Trophoblast cell (in vitro differentiated cells and primary cell): ENCODE measurements at places on chromosomes 2 and 18.

- H3K27me3 ChIP-seq, result no peaks in the 10 kb centered on the region
- no peaks in the 10 kb centered on the region for H3K36me3 ChIP-seq
- no peak overlapping the region for H3K4me3 ChIP-seq
- H3K4me1 ChIP-seq, result no peaks in the 10 kb centered on the region
Measured at GRCh38 chr18:23878336-23878900, 136.1 kb upstream of the TTC39C start.

DNA sequence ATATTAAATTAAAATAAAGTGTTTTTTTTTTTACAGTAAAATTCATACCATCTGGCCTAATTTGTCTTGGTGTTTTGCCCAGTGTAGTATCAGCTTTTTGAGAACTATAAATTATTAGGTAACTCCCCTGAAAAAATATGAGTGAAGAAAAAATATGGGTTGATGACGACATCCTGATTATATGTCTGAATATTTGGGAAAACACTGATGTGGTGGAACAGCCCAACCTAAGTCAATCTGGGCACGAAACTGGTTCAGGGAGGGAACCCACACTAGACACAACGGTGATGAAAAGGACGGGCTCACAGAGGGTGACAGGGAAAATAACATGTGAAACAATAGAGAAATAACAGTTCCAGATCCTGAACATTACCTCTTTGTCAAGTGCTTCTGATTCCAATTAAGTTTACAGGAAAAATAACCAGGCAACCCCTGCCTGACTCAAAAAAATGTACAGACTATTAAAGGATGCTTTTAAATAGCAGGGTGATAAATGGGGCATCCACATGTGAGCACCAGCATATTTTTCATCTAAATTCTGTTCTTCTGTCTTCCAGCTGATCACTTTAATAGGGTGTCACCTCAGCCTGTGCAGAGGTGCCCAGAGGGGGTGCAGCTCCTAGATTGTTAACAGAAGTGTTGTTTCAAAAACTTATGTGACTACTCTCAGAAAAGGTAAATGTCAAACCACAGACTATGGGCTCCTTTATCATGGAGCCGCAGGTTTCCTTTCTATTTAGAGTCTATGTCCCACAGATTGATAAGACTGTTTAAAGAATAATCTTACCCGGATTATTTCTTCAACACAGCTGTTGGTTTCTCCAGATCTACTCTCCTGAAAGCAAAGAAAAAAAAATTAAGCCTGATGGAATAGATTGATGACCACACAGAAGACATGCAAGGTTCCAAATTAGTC is 305.4 kb downstream of the AFF3 start:
- no peak for DNase-seq
- no peak overlapping the region for H3K4me3 ChIP-seq
- H3K4me1 ChIP-seq, result no peaks in the 10 kb centered on the region
- no peak overlapping the region for H3K27ac ChIP-seq
- no peaks in the 10 kb centered on the region for H3K36me3 ChIP-seq
- H3K27me3 ChIP-seq, result no peaks in the 10 kb centered on the region

DNA sequence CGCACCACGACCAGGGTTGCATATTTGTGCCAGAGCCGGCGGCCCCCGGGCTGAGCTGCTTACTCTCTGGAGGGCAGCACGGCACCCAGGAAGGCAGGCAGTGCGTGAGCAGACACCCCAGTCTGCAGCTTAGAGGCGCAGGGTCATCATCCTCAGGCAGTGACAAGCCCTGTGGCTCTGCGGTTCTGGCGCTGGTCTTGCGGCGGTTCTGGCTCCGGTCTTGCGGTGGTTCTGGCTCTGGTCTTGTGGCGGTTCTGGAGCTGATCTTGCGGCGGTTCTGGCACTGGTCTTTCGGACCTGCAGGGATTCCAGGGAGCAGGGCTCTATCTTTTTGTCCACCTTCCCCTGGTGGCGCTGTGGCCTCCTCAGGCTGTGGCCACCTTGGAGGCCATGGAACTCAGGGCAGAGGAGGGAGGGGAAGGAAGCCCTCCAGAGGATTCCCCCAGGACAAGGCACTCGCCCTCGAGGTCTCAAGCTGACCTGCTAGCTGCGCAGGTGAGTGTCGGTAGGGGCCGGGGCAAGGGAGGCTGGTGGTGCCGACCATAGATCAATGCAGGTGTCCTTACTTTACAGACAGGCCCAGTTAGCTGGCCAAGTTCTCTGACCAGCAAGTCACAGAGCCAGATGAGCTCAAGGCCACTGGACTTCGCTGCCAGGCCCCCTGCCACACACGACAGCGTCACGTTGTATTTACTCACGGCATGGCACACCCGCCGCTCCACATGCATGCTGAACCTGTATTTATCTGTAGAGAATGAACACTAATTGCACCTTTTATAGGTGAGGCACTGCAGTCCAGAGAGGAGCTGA is 14.9 kb downstream of the ESPNL start:
- H3K36me3 ChIP-seq, result no peaks in the 10 kb centered on the region
- no peaks in the 10 kb centered on the region for H3K27me3 ChIP-seq
- H3K4me3 ChIP-seq, result no peak overlapping the region

DNA sequence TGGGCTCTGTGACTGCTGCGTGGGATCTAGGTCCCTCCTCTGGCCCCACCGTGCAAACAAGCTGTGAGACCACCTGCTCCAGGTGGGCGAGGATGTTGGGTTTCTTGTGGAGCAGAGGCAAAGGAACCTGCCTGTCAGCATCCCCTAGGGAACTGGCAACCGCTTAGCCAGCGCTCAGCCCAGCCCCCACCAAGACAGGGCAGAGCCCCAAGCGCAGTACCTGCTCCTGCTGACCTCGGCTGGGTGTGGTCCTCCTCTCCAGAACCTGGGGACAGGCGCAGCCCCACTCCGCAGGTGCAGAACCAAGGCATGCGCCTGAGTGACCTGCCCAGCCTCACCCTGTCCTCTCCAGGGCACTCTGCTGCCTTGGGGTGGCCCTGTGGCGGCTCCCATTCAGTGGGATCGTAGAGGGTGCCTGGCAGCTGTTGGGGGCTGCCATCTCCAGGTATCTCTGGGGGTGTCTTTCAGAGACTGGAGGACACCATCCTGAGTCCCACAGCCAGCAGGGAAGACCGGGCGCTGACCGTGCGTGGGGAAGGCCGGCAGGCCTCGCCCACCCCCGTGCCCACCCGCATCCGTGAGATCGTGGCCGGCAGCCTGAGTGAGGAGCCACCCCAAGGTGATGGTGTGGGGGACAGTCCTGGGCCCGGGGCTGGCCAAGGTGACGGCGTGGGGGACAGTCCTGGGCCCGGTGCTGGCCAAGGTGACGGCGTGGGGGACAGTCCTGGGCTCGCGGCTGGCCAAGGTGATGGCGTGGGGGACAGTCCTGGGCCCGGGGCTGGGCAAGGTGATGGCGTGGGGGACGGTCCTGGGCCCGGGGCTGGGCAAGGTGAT is 12.3 kb downstream of the CROCC2 start:
- no peak overlapping the region for H3K27ac ChIP-seq
- H3K4me3 ChIP-seq, result no peak overlapping the region
- H3K27me3 ChIP-seq, result peaks cover 16% of the 10 kb centered on the region
- H3K36me3 ChIP-seq, result no peaks in the 10 kb centered on the region
- DNase-seq, result no peak

GRCh38 chr18:46632401-46633071 is 24.5 kb downstream of the LOXHD1 start:
- H3K4me1 ChIP-seq, result no peaks in the 10 kb centered on the region
- H3K27me3 ChIP-seq, result no peaks in the 10 kb centered on the region
- DNase-seq, result no peak
- peak overlapping the region; percentile 11 for H3K4me3 ChIP-seq
- no peaks in the 10 kb centered on the region for H3K36me3 ChIP-seq
- no peak overlapping the region for H3K27ac ChIP-seq

DNA sequence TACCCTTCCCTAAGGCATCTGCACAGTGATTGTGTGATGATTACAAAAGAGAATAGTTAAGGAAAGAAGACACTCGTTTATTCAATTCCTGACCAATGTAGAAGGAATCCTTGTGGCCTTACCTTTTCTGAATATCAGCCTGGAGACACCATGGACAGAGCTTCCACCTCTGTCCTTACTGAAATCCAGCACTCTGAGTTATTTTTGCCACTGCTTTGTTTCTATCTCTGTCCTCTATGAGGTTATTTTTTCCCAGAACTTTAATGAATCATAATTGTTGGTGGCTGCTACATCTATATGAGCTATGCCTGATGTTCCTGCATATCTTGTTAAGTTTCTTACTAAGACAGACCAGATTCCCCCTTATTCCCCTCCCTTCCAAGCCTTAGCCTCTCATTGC is 275.1 kb downstream of the SETBP1 start:
- no peaks in the 10 kb centered on the region for H3K27me3 ChIP-seq
- no peaks in the 10 kb centered on the region for H3K4me1 ChIP-seq
- H3K27ac ChIP-seq, result no peak overlapping the region

DNA sequence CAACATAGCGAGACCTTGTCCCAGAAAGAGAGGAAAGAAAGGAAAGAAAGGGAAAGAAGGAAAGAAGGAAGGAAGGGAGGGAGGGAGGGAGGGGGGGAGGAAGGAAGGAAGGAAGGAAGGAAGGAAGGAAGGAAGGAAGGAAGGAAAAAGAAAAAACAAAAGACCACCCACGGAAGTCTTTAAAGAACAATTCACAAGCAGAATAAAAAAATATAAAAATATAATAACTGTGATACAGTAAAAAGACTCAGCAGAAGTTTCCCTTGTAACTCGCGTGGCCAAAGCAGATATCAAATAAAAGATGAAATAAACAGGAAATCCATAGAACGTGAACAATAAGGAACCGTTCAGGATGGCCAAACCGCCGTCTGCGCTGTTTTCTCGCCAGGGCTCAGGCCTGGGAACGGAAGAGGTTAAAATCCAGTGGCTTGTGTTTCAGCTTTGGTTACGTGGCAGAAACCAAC is 1.2 kb upstream of the SLC1A4 start:
- H3K27me3 ChIP-seq, result peaks cover 45% of the 10 kb centered on the region
- no peak overlapping the region for H3K27ac ChIP-seq
- peaks cover 9% of the 10 kb centered on the region for H3K4me1 ChIP-seq
- H3K36me3 ChIP-seq, result no peaks in the 10 kb centered on the region
- peak; percentile 67 for DNase-seq

DNA sequence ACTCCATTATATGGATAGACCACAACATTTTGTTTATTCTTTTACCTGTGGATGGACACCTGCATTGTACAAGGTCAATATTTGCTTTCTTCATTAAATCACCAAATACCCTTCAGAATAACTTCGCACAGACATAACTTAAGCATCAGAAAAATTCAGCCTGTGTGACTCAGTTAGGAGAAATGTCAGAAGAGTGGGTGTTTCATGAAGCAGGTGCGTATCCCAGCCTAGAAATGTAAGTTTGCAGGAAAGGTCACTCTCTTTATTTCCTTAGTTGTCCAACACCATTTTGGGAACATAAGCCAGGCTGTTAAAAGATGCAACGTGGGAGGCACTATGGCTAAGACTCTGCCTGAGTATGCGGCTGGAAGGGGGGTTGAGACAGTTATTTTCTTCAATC is 48.6 kb upstream of the FHL2 start:
- DNase-seq, result peak; percentile 33
- H3K36me3 ChIP-seq, result no peaks in the 10 kb centered on the region
- H3K27ac ChIP-seq, result no peak overlapping the region
- peak overlapping the region; percentile 34 for H3K4me3 ChIP-seq
- H3K27me3 ChIP-seq, result no peaks in the 10 kb centered on the region

- H3K27ac ChIP-seq, result no peak overlapping the region
- no peaks in the 10 kb centered on the region for H3K36me3 ChIP-seq
- no peaks in the 10 kb centered on the region for H3K4me1 ChIP-seq
Measured at GRCh38 chr18:59093668-59094067, 46.0 kb upstream of the SEC11C start.

DNA sequence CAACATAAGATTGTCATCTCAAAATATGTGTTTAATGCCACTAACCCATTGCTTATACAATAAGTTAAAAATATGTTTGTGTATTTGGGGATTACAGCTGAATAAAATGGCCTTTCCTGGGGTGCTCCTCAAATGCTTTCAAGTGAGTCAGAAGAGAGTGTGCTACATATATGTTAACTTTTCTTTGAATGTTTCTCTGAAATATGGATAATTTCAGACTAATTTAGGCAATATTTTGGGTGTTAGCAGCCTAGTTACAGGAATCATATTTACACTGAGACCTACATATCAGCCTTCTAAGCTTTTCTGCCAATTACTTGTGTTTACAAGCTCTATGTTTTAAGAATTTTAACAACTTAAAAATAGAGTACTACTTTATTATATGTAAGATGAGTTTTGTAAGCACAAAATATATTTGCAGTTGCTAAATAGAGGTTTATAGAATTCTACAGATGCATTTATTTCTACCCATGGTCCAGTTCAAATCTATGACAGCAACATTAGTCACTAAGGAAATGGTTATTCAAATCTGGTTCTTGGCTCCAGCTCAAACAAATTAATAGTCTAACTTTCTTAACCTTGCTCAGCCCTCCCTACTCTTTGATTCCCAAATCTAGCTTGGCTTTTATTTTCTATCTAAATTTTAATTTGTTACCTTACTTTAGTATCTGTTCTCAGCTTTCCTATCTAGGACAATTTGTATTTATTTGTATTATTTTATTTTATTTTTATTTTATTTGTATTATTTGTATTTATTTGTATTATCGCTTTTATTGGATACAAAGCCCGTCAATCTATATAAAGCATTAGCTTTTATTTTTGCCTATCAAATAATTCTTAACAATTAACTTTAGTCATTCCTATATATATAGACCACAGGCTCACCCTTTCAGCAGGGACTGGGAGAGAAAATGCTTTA is 48.9 kb downstream of the FSIP2 start:
- H3K27ac ChIP-seq, result no peak overlapping the region
- DNase-seq, result no peak
- H3K36me3 ChIP-seq, result no peaks in the 10 kb centered on the region

GRCh38 chr2:235749121-235749770 is 255.4 kb downstream of the AGAP1 start:
- no peaks in the 10 kb centered on the region for H3K27me3 ChIP-seq
- no peak overlapping the region for H3K27ac ChIP-seq
- DNase-seq, result peak; percentile 75
- H3K4me1 ChIP-seq, result no peaks in the 10 kb centered on the region
- no peak overlapping the region for H3K4me3 ChIP-seq

- no peak overlapping the region for H3K4me3 ChIP-seq
- DNase-seq, result peak; percentile 91
- H3K27me3 ChIP-seq, result no peaks in the 10 kb centered on the region
- no peaks in the 10 kb centered on the region for H3K36me3 ChIP-seq
- H3K4me1 ChIP-seq, result no peaks in the 10 kb centered on the region
Measured at GRCh38 chr2:172361360-172361759, 66.0 kb upstream of the ITGA6 start.

GRCh38 chr2:78132391-78133370 is 610.5 kb upstream of the LRRTM4 start:
- no peaks in the 10 kb centered on the region for H3K36me3 ChIP-seq
- no peak overlapping the region for H3K4me3 ChIP-seq
- H3K4me1 ChIP-seq, result no peaks in the 10 kb centered on the region
- H3K27ac ChIP-seq, result no peak overlapping the region

- H3K36me3 ChIP-seq, result no peaks in the 10 kb centered on the region
- DNase-seq, result no peak
- no peaks in the 10 kb centered on the region for H3K27me3 ChIP-seq
- no peak overlapping the region for H3K4me3 ChIP-seq
- H3K4me1 ChIP-seq, result no peaks in the 10 kb centered on the region
- no peak overlapping the region for H3K27ac ChIP-seq
Measured at GRCh38 chr2:58930537-58930936, 689.4 kb upstream of the FANCL start.
